LoVo (cell line): ENCODE measurements at places on chromosomes 5 and 9.

DNA sequence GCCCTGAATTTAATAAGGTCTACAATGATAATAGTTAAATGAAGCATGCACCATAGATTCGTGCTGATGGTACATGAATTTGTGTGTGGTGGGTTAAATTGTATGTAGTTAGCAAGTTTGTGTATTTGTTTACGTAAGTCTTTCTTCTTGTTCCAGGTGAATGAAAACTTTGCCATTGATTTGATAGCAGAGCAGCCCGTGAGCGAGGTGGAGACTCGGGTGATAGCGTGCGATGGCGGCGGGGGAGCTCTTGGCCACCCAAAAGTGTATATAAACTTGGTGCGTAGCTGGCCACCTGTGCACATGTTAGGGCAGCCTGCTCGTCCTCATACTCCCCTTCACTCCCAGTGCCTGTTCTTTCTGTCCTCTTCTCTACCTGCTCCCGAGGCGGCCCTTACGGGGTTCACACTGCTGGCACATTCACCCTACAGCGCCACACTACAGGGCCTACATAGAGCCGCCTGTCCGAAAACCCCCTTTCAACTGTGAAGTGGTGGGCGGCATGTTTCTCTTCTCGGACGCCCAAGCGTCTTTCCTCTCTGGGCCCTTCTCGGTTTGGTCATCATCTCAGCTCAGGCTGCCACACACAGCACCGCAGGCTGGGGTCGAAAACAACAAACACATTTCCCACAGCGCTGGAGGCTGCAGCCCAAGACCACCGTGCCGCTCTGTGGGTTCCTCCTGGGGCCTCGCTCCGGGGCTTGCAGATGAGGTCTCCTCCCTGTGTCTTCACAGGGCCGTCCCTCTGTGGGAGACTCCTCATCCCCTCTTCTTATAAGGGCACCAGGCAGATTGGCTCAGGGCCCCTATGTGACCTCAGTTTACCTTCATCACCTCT lies 13.2 kb downstream of the NDUFS6 start:
- DNase-seq, result no peak

DNA sequence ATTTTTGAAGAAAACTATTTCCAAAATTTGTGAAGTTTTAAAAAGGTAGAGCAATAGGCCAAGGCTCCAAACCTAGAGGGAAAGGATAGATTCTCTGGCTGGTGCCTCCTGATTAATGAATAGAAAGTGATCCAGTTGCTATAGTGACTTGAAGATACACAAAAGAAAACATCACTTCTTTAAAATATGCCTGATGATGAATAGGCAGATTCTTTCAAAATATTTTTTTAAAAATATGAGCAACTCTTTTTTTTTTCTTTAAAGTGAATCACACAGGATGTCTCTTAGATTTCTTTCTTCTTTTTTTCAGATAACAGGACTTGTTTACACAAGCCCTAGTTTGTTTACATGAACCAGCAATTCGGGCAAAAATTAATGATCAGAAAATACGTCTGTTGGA lies 124.4 kb downstream of the RFK start:
- no peak for DNase-seq

GRCh38 chr5:153516504-153517240 lies 26.2 kb downstream of the GRIA1 start:
- DNase-seq, result no peak

DNA sequence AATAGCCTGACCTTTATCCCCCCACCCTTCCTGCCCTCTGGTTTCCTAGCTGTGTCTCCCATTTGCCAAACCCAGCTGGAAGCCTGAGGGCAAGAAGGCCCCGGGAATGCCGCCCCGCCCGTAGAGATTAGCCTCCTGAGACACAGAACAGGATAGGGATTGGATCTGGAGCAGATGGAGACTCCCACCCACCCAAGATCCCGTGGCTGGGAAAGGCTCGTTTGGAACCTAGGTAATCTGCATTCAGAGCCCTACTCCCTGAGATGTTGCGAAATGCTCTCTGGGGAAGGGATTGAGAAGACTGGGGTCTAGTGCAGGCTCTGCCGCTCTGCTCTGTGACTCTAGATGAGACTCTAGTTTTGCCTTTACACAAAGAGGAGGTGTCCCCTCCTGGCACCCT lies 10.9 kb downstream of the AQP3 start:
- DNase-seq, result peak; percentile 16

- no peak for DNase-seq
Observed at GRCh38 chr5:119328753-119329602, 26.8 kb upstream of the TNFAIP8 start.

DNA sequence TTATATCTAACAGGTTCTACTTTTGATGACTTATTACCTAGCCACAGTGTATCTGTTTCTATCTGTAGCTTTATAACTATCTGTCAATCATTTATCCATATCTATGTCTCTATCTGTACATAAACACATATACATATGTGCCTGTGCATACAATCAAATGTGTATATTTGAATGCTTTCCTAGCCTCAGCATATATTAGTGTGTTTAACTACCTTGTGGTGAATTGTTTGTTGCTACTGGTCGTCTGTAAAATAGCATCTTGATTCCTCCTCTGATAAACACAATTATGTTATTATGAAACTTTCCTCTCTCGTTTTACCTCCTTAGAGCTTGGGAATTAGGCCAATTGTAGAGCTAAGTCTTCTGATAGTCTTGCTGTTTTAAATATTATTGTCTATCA lies 44.4 kb downstream of the PARP8 start:
- no peak for DNase-seq

DNA sequence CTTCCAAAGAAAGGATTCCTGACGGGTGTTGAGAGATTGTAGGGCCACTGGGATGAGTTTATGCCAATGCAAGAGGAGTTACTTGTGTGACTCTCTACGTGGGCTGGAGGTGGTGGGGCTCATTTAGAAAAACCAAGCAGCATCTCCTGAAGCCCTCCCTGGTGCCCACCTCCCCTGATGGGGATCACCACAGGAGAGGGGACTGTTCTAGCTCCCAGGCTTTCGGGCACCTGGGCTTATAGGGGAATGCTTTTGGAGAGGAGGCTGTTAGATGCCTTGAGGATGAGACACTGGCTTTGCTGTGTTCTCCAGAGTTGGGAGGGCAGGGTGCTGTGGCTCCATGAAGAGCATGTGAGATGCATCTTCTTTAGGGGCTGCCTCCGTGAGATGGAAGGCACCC lies 65.0 kb downstream of the IRX1 start:
- DNase-seq, result no peak

DNA sequence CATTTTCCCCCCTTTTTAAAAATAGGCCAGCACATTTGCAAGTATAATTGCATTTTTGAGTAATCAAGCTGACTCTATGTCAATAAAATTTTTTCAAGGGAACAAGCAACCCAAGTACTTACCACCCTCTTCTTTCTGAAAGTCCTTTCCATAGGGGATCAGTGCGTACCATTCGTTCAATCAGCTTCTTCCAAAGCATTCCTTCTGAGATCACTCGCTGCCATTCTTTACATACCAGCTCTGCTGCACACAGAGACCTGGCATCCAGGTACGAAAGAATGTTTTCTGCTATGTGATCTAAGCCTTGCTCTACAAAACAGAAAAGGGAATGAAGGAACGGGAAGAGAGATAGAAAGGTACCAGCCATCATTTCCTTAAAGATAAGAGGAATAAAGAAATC lies 106.6 kb downstream of the FBXW11 start:
- no peak for DNase-seq

- no peak for DNase-seq
Observed at GRCh38 chr5:17150531-17150930, 66.9 kb upstream of the BASP1 start.

GRCh38 chr9:116074658-116075057 lies 78.9 kb upstream of the PAPPA start:
- DNase-seq, result no peak

- DNase-seq, result peak; percentile 12
Observed at GRCh38 chr5:142472306-142472951, 147.6 kb upstream of the SPRY4 start.

DNA sequence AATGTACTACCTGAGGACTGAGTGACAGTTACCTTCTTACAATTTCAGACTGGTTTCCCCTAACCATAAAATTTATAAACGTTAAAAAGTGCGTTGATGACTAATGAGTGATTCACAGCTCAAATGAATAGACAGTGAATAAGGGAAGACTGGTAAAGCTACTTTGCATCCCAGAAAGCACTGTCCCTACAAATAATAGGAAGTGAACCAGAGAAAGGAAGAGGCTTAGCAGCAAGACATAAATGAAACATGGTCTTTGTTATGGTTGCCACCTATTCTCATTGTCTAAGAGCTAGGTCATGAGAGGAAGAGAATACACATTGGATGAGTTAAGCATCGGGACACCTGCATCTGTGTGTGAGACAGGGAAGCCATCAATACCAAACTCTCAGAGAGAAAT lies 849.2 kb downstream of the TAF11L14 start:
- no peak for DNase-seq

DNA sequence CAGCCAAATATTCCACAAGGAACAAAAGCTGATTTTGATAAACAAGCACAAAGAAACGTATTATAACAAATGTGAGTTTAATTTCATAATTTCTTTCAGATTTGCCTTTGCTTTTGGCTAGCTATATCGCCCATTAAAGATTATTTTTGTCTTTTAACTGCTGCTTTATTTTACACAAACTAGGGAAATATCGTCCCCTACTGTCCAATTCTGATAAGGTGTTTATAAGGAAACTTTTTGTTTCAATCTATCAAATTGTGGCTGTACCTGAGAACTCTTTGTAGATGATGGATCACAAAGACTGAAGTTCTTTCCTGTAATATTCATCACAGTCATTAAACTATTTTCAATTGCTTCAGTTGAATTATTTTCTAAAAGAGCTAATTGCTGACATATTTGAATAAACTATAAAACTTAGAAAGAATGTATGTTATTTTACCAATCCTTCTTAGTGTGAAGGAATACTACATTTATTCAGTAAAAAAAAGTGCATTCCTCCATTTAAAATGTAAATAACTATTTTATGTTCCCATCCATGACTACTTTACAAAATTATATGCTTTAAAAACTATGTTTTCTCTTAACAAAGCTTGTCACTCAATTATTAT lies 431.3 kb upstream of the ITGA1 start:
- no peak for DNase-seq

DNA sequence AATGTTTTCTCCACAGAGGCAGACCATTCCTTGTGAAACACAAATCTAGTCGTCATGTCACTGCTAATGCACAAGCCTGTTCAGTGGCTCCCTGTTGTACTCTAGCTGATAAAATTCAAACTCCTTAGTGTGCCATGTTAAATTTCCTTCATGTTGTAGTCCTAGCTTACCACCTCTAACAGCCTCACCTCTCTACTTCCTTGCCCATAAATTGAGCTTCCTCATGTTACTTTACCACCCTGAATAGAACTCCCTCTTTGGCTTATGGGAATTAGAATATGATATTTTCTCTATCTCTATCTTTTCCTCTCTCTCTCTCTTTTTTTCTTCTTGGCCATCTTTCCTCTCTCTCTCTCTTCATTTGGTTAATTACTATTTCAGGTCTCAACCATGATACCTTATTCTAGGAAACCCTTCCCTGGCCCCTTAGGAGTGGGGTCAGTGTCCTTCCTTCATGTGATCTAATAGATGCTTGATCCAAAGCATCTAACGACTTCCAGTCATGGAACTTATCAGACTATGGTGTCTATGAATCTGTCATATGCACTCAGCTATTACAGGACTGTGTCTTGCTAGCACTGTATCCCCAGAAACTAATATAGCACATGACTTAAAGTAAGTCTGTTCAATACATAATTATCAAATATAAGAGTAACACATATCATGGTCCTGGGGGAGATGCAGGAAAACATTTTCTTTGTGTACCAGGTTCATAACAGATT lies 31.5 kb upstream of the ALDH1A1 start:
- DNase-seq, result no peak

DNA sequence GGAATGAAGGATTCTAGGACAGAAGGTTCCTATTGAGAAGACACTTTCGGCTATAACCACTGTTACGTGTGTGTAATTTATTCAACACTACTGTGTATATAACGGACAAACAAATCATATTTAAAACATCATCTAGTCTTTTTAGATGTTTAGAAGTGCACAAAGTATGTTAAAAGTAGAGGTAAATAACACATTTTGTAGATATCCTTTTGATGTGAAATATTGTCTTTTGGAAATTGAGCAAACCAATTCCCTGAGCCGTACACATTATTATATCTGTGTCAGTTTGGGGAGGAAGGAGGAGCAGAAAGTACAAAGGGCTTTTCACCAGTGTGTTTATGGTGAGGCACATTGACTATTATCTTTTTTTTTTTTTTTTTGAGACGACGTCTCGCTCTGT lies 39.1 kb upstream of the ANKRD18A start:
- DNase-seq, result no peak

GRCh38 chr9:90807006-90807405 lies 5.4 kb downstream of the SYK start:
- no peak for DNase-seq

DNA sequence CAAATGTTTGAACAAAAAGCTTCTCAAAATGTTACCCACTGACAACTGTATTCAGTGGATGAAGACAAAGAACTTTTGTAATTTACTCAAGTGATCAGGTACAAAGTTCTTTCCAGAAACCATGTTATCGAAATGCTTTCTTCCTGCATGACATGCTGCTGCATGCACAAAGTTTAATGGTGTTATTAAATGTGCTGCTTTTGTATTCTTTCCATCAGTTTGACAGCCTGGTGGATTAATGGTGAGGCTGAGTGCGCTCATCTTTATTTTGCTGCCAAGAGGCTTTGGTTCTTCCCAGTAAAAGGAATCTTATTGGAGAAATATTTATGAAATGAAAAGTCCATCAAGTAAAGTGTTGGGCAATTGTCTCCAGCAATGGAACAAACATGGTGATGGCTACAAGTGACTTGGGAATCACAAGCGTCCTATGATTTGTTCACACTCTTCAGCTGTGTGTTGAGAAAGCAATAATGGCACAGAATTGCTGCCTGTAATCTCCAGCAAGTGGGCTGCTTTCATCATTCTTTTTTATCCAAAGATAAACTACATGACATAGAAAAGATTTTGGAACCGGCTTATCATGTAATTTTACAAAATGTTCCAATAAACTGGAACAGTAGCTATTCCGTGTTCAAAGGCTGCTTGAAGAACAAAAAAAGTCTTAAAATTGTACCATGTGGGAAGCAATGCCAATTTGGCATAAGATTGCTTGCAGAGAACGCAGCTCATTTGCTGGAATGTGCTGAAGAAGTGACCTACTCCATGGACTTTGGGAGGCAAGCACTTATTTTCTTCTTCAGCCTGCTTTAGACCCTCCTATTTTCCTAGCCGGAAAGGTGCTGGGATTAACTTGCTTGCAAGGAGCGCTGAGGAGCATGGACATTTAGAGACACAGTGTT lies 153.1 kb downstream of the HSD17B3 start:
- no peak for DNase-seq

- DNase-seq, result no peak
Observed at GRCh38 chr9:87883990-87884389, 1.3 kb downstream of the SPATA31E1 start.

DNA sequence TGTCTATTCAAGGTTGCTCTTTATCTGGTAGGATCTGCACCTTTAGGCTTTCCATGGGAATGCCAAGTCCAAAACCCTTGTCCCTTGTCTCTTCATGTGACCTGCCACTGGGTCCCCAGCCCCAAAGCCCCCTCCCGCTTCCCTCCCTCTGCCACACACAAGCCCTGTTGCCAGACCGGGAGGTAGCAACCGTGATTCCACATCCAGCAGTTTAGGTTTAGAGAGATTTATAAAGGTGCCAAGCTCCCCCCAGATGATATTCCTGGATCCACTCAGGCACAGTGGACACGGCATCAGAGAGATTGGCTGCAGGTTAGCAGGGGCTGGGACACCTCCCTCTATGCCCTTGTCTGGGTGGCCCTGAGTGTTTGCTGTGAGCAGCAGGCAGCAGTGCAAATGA lies 504.7 kb downstream of the CCDC171 start:
- DNase-seq, result no peak

- no peak for DNase-seq
Observed at GRCh38 chr5:9222054-9222976, 323.6 kb downstream of the SEMA5A start.
